GM12878 (cell line): ENCODE measurements at places on chromosomes 12 and 14. TPM values are rescaled to one million over a fixed set of nuclear protein-coding genes. Genes with fewer than 3 reads are reported as not detected.
A peak's percentile ranks its signal among the peaks of the same experiment; 100 is the strongest.

DNA sequence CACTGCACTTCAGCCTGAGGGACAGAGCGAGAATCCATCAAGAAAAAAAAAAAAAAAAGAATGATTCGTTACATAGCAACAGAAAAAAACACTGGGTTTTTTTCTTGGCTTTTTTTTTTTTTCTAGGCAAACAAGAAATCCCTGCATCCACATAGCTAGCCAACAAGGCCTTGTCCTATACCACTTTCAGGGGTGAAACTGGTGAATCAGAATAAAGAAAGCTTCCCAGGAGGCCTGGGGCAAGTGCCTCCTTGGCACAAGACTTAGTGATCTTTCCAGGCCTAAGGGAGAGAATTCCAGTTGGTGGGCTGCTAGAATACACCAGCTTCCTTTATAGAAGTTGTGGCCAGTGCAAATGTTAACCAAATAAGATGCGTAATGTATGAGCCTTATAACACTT lies 90.0 kb downstream of the VCPKMT start:
- no peak for DNase-seq

- DNase-seq = peak; percentile 51
These were observed 226.1 kb downstream of the CHST11 start for GRCh38 chr12:104682790-104683279.

DNA sequence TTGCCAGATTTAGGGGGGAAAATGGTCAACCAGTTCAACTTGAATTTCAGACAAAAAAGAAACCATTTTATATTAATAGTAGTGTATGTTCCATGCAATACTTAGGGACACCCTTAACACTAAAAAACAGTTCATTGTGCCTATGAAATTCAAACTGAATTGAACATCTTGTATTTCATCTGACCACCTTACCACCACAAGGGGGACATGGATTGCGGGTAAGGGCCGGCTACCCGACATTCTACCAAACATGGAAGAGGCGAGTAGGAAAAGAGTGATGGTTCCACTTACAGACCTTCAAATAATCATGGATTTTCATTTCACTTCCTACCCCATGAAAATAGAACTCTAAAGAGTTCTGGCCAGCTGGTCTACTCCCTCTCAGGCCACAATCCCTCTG lies 10.3 kb upstream of the STK38L start:
- DNase-seq = no peak

Gene TTC9
- 10.4 and 10.5 TPM in 2 replicates for total RNA-seq
